Uterus (tissue), 4 donors: ENCODE measurements at places on chromosomes 4 and X.
A peak's percentile ranks its signal among the peaks of the same experiment; 100 is the strongest.

- no peak for DNase-seq
Measured at GRCh38 chrX:74343343-74344279, 39.6 kb downstream of the ZCCHC13 start.

- DNase-seq: no peak
Measured at GRCh38 chr4:6124386-6125102, 75.8 kb downstream of the JAKMIP1 start.

- DNase-seq: peak; percentile 70
Measured at GRCh38 chr4:16969696-16970135, 71.3 kb upstream of the LDB2 start.

- no peak for DNase-seq
Measured at GRCh38 chrX:38649221-38649620, 87.9 kb downstream of the TSPAN7 start.

DNA sequence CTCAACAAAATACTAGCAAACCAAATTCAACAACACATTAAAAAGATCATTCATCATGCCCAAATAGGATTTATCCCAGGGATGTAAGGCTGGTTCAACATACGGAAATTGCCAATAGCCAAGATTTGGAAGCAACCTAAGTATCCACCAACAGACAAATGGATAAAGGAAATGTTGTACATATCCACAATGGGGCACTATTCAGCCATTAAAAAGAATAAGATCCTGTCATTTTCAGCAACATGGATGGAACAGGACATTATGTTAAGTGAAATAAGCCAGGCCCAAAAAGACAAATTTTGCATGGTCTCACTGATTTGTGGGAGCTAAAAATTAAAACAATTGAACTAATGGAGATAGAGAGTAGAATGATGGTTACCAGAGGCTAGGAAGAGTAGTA, 82.0 kb upstream of the FAM241A start:
- no peak for DNase-seq

GRCh38 chr4:177771645-177772044, 329.4 kb upstream of the AGA start:
- DNase-seq: no peak

GRCh38 chr4:186717556-186717955, 6.1 kb downstream of the FAT1 start:
- no peak for DNase-seq

DNA sequence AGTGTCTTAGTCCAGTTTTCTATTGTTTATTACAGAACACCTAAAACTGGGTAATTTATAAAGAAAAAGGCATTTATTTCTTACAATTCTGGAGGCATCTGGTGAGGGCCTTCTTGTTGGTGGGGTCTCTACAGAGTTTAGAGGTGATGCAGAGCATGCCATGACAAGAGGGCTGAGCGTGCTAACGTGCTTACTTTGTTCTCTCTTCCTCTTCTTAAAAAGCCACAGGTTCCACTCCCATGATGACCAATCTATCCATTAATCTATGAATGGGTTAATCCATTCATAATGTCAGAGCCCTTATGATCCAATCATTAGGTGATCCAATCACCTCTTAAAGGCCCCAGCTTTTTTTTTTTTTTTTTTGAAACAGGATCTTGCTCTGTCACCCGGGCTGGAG, 291.5 kb upstream of the GALNTL6 start:
- no peak for DNase-seq

DNA sequence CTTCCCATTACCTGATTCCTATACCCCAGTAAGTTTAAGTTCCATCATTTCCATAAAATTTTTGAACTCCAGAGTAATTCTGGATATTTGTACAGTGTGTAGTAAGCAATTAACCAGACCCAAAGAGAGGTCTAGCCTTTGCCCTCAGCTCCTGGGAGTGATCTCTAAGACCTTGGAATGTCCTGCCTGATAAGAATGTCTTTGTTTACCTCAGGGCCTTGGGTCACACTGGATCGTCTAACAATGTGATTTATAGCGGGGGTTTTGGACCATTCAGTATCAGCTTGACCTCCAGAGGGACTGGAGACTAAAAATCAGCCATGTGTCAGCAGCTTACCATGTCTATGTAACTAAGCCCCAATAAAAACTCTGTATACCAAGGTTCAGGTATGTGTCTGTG, 330.9 kb upstream of the PPP1R2C start:
- DNase-seq: no peak

- DNase-seq: no peak
Measured at GRCh38 chrX:45007598-45007997, 134.6 kb downstream of the KDM6A start.

DNA sequence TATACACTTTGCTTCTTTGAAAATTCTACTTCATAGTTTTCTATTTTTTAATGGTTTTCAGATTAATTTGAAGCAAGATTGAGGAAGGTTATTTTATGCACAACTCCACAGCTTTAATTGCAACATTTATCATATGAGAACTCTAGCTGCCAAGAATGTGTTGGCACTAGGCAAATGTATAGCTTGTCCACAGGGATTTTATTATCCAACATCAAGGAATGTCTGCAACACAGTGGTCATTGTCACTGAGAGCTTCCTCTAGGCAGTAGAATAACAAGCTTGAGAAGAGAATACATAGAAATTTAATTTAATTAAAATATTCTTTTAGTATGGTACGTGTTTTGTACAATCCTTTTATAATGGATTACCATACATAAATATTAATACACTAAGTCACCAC, 1600.8 kb downstream of the ARAP2 start:
- no peak for DNase-seq

GRCh38 chr4:646460-646859, 21.1 kb downstream of the PDE6B start:
- no peak for DNase-seq

DNA sequence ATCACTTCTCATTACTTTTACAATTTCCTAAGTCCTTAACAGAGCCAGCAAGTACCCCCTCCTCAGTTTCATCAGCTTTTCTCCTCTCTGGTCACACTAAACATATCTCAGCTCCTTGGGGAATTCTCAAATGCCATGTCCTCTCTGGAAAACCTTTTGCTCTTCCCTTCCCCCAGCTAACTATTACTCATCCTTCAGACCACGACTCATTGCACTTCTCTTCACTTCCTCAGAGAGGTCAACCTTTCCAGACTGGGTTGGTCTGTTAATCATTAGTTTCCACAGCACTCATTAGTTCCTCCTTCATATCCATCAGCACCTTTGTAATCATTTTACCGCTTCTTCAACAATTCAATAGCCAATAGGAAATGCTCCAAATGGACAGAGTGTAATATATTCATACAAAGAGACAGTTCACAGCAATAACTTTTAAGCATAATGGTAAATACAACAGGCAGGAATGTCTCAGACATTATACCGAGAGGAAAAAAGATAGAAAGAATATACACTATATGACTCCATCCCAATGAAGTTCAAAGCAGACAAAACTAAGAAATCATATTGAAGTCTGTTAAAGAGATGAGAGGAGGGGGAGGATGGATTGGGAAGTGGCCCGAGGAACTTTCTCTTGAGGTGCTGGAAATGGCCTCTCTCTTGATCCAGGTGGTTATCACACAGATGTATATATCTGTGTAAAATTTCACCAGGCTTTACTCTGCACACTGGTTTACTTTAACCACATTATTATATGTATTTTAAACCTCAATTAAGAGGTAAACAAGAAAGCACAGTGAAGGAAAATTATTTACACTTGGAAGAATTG, 39.6 kb downstream of the DDX60L start:
- DNase-seq: no peak

- no peak for DNase-seq
Measured at GRCh38 chr4:188387179-188387791, 248.0 kb downstream of the TRIML1 start.

- no peak for DNase-seq
Measured at GRCh38 chr4:7387925-7388324, 46.8 kb downstream of the PSAPL1 start.

DNA sequence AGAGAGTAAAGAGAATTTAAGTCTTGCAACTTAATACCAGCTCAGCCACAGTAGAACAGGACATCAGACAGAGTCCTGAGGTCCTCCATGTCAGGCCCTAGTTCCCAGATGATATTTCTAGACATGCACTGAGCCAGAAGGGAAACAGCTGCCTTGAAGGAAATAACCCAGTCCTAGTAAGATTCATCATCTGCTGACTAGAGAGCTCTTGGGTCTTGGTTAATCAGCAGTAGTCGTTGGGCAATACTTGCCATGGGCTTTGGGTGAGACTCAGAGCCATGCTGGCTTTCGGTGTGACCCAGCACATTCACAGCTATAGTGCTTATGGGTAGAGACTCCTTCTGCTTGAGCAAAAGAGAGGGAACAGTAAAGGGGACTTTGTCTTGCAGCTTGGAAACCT, 379.1 kb downstream of the AR start:
- DNase-seq: no peak
